Cardiac septum (tissue), 1 donor: ENCODE measurements at places on chromosomes 5 and 9. TPM values are rescaled to one million over a fixed set of nuclear protein-coding genes. Genes with fewer than 3 reads are reported as not detected.

DNA sequence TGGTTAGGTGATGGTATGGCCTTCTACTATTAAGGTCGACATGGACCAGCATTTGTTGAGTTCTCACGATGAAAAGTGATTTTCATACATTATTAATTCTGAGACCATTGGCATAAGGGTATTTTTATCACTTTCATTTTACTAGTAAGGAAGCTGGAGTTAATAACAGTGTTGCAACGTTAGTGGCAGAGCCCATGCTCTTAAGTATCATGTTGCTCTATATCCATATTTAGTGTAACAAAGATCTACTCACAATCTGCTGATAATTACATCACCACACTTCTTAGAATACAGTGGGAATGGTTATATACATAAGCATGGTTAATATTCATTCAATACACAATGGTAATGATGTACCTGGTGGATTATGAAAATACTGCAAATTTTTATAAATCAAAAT is 81.9 kb downstream of the PRR16 start:
- no peak for DNase-seq

DNA sequence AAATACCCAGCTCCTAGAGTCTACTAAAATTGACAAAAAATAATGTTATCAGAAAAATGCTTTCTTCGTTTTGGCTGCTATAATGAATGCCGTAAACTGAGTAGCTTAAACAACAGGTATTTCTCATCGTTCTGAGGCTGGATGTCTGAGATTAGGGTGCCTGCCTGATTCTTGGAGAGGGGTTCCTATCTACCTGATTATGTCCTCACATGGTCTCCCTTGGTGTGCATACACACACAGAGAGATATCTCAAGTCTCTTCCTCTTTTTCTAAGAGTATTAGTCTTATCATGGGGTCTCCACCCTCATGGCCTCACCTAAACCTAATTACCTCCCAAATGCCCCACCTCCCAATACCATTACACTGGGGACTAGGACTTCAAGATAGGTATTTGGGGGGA is 40.6 kb upstream of the CSNK1G3 start:
- no peak for DNase-seq

- DNase-seq: no peak
Observed at GRCh38 chr5:135568923-135569360, 9.8 kb downstream of the CXCL14 start.

DNA sequence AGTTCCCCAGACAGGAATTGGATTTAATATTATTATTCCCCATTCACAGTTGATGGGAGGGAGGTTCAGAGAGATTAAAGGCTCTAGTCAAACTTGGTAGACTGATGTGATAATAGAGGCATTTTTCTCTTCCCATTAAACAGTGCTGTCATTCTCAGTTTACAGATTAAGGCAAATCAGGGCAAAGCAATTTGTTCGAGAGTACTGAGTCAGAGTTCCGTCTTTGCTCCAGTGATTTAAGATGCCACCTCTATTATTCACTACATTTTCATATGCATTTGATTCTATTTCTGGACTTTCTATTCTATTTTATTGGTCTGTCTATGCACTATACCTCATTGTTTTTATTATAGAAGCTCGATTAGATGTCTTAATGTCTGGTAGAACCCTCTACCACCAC is 201.0 kb upstream of the RAI14 start:
- DNase-seq: no peak

DNA sequence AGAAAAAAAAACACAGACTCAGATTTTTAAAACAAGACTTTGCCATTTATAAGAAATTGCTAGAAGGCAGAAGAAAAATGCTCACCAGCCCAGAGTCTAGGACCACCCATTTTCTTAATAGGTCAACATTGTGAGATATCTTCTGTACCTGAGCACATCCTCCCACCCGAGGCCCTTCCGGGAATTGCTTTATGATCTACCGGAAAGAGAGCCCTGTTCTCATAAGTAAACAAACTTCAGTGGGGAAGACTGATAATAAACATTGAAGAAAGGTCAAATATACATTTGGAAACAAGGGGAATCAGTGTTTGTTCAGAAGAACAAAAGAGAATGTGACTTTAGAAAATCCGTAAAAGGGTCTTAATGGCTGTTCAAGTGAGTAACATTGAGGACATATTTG is 44.4 kb downstream of the PRKACG start:
- no peak for DNase-seq

DNA sequence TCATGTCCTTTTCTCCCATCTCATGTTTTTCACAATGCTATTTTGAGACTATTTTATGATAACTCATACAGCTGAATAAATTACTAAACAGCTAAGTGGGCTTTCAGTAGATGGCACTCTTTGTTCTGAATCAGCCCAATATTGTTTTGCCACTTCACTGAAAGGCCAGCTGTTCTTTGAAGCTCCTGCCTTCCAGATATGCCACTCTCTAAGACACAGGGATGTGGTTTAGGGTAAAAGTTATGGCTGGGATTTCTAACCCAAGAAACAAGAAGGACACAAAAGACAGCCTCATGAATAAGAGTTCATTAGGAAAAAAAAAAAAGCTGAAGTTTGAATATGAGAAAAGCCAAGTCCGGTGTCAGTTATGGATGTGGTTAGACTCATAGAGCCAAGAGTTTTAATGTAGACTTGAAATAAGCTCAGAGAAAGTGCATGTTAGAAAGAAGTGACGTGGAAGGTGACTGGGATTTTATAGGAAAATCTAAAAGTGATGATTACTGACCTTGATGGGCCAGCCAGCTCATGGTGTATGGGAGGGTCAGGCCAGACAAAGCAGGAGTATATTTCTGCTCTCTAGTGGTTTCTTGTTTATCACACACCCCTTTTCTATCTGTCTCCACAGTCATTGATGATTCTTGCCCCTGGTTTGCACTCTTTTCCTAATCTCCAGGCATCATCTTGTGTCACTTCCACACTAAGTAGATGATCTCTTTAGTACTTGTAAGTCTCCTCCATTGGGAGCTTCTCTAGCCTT is 488.5 kb downstream of the NR2F1-AS1 start:
- DNase-seq: no peak

- no peak for DNase-seq
Observed at GRCh38 chr5:178240341-178240741, 7.7 kb upstream of the PHYKPL start.

DNA sequence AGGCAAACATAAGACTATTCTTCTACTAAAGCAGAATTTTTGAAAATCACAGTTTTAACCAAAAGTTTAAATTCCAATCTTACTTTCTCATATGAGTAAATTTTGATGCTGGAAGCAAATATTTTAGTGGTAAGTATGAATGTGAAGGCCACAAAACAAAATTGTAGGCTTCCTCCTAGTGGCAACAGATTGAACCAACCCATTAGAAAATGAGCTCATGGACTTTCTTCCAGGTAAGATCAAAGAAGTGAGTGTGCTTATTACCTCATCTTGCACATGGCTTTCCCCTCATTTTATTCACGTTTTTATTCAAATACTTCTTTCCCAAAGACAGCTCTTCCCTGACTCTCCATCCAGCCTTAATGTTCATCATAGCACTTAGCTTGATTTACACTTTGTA is 16.5 kb upstream of the RLN2 start:
- DNase-seq: no peak

TAF11L7 gene
- total RNA-seq: not detected

ABLIM3 gene
- 118 TPM for total RNA-seq

ZDHHC11B gene
- 5.5 TPM for total RNA-seq

GRCh38 chr5:160432196-160432595 is 10.5 kb downstream of the PTTG1 start:
- DNase-seq: no peak
